ENCODE measurements at places on chromosomes 7 and 10. TPM values are rescaled to one million over a fixed set of nuclear protein-coding genes. Genes with fewer than 3 reads are reported as not detected.
A peak's percentile ranks its signal among the peaks of the same experiment; 100 is the strongest.

- H3K4me1 ChIP-seq, result no peaks in the 10 kb centered on the region
- no peak overlapping the region for H3K4me3 ChIP-seq
- H3K36me3 ChIP-seq, result no peaks in the 10 kb centered on the region
These were observed 45.8 kb downstream of the MKX start for GRCh38 chr10:27699776-27700175.

DNA sequence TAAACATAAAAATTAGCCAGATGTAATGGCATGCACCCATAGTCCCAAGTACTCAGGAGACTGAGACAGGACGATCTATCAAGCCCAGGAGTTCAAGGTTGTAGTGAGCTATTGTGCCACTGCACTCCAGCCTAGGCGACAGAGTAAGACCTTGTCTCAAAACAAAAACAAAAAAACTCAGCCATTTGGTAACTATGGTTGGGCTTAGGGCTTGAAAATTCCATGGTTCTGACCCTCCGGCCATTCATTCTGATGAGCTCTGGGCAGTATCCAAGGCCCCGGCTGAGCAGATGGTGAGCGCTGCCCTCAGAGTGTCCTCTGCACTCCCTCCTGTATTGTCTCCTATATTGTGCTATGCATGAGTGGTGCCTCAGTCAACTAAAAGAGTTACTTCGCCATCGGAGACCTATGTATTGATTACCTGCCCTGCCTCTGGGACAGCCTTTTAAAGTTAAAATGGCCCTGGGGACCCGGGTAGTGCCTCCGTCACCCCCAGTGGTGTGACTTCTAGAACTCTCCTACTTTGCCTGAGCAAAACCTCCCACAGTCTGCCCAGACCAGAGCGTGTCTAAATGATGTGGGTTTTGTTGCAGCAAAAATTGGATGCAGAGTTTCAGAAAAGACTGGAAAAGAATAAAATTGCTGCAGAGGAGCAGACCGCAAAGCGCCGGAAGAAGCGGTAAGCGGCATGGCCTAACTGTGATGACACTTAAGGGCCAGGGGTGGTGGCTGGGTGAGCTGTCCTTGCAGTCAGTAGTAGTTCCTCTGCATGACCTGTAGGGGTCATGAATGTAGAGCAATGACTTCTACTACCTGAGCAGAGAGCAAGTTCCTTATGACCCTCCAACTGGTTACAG, 8.1 kb downstream of the PRKRIP1 start:
- H3K36me3 ChIP-seq, result peaks cover 23% of the 10 kb centered on the region
- H3K4me1 ChIP-seq, result no peaks in the 10 kb centered on the region
- no peaks in the 10 kb centered on the region for H3K27me3 ChIP-seq
- DNase-seq, result peak; percentile 42
- no peak overlapping the region for H3K27ac ChIP-seq

DNA sequence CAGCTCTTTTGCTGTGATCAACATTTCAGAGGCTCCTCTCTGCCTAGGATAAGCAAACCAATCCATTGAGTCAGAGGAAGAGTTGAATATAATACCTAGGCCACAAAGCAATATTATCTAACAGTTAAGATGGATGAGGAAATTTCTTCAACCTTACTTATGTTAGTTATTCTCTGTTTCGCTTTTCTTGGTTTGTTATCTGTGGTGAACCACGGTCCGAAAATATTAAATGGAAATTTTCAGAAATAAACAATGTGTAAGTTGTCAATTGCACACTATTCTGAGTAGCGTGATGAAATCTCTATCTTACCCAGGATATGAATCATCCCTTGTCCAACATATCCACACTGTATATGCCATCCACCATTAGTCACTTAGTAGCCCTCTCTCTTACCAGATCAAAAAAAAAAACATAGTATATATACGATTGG, 1.5 kb upstream of the HTR7 start:
- no peak for DNase-seq
- H3K27ac ChIP-seq, result peak overlapping the region; percentile 76
- peaks cover 16% of the 10 kb centered on the region for H3K4me1 ChIP-seq

EGFR gene
- total RNA-seq, result 324 TPM

MYL10 gene
- total RNA-seq, result not detected

SEMA3C gene
- 20.9 TPM for total RNA-seq

All from PC-9 (cell line).